A549 (cell line): ENCODE measurements at places on chromosomes 7 and 10.

- DNase-seq: peak; percentile 73
Observed at GRCh38 chr10:29140991-29141390, 147.9 kb upstream of the LYZL1 start.

DNA sequence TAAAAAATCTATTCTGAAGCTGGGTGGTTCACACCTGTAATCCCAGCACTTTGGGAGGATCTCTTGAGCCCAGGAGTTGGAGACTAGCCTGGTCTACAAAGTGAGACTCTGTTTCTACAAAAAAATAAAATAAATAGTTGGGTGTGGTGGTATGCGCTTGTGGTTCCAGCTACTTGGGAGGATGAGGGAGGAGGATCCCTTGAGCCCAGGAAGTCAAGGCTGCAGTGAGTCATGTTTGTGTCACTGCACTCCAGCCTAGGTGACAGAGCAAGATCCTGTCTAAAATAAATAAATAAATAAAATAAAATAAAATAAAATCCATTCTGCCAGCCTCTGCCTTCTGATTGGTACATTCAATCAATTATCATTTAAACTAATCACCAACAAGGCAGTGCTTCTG, 17.5 kb downstream of the ZNF33A start:
- DNase-seq: no peak

- DNase-seq: no peak
Observed at GRCh38 chr10:103077491-103078308, 115.4 kb downstream of the NT5C2 start.

- DNase-seq: no peak
Observed at GRCh38 chr7:120825152-120825551, 32.8 kb downstream of the TSPAN12 start.

GRCh38 chr10:4671451-4672145, 154.4 kb upstream of the AKR1E2 start:
- no peak for DNase-seq

GRCh38 chr10:52313256-52313932, 687 bp upstream of the DKK1 start:
- DNase-seq: peak; percentile 50

DNA sequence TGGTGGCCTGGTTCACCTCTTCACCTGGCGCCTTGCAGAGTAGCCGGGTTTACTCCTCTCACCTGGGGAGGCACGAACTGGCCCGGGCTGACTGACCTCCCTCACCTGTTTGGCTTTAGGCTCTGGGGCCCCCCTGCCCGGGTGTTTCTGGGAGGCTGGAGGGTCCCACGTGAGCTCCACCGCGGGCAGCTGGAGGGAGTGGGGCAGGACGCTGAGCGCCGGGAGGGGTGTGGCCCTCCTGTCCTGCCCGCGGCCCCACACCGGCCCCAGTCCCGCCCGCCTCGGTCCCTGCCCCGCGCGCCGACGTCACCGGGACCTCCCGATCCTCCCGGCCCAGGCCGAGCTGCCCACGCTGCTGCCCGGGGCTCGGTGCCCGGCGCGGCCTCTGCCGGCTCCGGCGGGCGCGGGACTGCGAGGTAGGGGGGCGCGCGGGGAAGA, at the start of gene AMZ1:
AMZ1 (plus strand) TSS at position 322 of the 438 bp plus-strand sequence. CDS start 12,250 bp downstream, outside the sequence.
- no peak for DNase-seq

DNA sequence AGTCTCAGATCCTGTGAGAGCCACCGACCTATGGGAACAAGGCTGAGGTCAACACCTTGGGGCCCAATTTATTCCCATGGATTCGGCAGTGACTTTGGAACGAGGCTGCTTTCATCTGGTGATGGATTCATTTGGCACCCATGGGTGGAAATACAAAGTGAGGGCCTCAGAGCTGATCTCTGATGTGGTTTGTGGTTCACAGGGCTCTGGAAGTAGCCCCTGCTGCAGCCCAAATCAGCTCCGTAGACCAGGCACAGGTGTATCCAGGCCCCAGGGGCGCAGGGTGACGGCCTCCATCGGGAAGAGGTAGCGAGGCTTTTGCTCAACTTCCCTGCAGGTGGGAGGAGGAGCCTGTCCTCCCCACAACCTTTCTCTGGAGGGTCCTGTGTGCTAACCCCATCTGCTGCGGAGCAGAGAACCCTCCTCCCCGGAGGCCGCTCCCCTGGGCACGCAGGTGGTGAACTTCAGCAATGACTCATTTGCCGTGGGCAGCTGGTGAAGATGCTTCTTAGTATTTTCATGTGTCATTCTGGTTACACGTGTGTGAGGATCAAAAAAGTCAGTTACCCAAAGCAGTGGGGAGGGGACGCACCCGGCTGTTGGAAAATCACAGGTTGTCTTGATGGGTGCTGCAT, 7.5 kb upstream of the JAKMIP3 start:
- no peak for DNase-seq

- DNase-seq: peak; percentile 63
Observed at GRCh38 chr7:26201247-26202018, at the start of gene CBX3. TSS of gene CBX3 (plus strand) at chr7:26201745. CDS start at chr7:26202999, 1,254 bp downstream.

DNA sequence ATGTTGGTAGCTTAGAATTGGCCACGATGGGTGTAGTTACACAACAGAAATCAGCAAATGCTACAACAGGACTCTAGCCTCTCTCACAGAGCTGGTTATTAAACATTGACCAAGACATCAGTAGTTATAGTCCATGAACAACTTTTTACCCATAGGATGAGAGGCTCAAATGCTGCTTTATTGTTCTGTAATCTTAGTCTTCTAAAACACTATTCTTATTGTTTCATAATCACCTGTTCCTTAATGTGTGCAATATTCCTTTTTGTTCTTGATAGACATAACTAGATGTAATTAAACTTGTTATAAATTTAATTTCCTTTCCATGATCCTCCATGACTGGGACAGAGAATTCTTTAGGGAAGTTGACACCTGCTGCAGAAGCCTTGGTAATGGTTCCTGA, 356.9 kb downstream of the EXOC4 start:
- DNase-seq: no peak

DNA sequence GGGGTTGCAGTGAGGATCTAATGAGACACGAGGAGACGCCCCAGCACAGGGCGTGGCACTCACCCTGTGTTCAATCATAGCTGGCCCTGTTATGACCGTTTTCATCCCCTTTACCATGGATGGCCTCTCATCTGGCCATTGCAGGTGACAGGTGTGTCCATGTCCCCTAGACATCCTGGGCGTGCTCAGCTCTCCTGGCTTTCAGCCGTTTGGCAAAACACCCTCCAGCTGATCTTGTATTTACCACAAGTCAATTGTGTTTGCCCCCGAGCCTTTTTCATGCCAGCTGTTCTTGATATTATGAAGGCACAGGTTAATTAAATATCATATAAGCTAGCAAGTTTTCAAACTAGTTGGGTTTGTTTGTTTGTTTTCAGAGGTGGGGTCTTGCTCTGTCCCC, 97.1 kb downstream of the CHST15 start:
- no peak for DNase-seq

DNA sequence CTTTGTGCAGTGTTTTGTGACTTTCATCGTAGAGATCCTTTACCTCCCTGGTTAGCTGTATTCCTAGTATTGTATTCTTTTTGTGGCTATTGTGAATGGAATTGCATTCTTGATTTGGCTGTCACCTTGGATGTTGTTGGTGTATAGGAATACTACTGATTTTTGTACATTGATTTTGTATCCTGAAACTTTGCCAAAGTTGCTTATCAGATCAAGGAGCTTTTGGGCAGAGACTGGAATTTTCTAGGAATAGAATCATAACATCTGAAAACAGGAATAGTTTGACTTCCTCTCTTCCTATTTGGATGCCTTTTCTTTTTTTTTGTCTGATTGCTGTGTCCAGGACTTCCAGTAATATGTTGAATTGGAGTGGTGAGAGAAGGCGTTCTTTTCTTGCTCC, 283.8 kb upstream of the LRGUK start:
- DNase-seq: no peak
